Aorta (tissue), 5 donors: ENCODE measurements at places on chromosomes 3 and 15. TPM values are rescaled to one million over a fixed set of nuclear protein-coding genes. Genes with fewer than 3 reads are reported as not detected.

- no peaks in the 10 kb centered on the region for H3K36me3 ChIP-seq
- DNase-seq: no peak
- H3K4me3 ChIP-seq: no peak overlapping the region
- peaks cover under 1% of the 10 kb centered on the region for H3K27me3 ChIP-seq
Observed at GRCh38 chr3:40911264-40911663, 288.0 kb upstream of the CTNNB1 start.

DNA sequence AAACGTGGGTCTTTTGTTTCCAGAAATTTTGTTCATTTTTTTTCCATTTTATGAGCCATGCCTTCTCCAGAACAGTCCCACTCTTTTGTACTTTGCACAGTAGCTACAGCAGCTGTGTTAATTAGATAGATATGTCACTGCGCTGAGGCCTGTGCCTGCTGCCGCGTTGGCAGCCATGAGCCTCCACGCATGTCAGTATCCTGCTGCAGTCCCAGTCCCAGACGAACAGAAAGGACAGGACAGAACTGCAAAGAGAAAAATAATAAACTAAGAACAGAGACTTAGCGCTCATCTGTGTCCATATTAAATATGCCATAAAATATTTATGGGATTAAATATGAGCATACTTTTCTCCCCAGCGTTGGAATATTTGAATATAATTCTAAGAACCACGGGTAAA lies 442.4 kb upstream of the RARB start:
- no peaks in the 10 kb centered on the region for H3K4me1 ChIP-seq
- H3K27me3 ChIP-seq: no peaks in the 10 kb centered on the region
- DNase-seq: no peak

DNA sequence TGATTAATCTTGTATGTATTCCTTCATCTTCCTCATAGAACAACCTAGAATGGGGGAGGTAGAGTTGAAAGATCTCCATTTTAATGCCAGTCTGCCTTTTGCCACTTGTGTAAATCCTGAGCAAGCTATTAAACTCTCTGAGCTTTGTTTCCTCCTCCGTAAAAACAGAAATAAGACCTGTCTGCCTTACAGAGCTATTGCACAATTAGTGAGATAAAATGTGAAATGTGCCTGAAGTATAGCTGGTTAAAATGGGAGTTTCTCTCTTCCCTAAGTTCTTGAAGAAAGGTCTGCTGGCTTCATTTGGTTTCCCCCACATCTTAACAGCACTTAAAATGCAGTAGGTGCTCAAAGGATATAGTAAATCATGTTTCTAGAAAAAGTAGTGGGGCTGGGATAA lies 19.0 kb downstream of the ALDH1A2 start:
- H3K4me3 ChIP-seq: no peak overlapping the region
- H3K4me1 ChIP-seq: no peaks in the 10 kb centered on the region
- no peak overlapping the region for H3K27ac ChIP-seq
- no peak for DNase-seq

DNA sequence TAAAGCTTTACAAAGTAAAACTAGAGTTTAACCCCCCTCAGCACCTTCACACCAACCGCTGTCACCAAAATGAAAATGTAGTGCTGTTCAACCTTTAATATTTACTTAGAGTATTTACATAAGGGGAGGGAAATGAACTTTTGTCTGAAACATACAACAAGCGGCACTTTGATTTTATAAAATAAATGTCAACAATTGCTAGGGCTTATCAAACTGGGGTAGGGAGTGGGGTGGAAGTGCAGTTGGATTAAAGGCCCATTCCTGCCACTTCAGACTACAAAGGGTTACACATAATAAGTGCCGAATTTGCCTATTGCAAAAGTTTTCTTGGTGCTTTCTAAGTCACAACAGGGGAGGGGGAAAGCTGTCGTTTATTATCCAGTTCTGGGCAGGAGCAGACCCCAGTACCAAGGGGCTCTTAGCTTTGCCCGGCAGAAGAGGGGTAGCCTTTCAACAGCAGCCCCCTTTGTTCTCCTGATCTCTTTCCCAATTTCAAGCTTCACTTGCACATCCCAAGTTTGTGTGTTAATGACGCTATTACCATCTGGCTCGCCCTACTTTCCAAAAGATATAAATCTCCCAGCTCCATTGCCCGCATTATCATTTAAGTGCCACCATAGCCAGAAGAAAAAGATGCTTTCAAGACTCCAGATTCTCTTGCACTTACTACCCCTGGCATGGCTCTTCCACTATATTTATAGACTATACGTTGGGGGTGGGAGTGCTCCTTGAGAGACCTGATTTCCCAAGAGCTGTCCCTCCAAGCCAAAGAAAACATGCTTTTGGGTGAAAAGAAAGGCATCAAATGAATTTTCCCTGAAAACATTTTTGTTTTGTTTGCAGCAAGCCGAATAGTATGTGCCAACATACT lies 17.0 kb downstream of the SOX2 start:
- no peak overlapping the region for H3K4me3 ChIP-seq
- H3K27ac ChIP-seq: no peak overlapping the region
- no peaks in the 10 kb centered on the region for H3K4me1 ChIP-seq

DNA sequence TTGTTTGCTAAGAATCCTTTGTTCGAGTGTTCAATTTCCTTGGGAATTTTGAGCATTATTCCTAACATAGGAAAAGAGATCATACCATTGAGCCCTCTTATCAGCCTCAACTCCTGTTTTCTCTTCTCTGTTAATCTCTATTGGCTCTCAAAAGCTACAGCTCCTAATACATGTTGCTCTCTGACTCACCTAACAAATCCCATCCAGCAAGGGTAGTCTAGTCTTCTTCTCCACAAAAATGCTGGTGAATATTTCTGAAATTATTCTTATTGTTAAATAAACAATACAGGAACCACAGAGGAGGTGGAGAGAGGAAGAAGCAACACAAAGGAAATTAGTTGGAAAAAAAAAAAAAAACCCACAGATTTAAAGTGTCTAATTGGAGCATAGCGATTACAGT lies 325.8 kb upstream of the NAALADL2 start:
- H3K4me3 ChIP-seq: no peak overlapping the region
- DNase-seq: no peak
- H3K4me1 ChIP-seq: peaks cover 2% of the 10 kb centered on the region
- no peaks in the 10 kb centered on the region for H3K27me3 ChIP-seq
- H3K27ac ChIP-seq: no peak overlapping the region
- no peaks in the 10 kb centered on the region for H3K36me3 ChIP-seq

DNA sequence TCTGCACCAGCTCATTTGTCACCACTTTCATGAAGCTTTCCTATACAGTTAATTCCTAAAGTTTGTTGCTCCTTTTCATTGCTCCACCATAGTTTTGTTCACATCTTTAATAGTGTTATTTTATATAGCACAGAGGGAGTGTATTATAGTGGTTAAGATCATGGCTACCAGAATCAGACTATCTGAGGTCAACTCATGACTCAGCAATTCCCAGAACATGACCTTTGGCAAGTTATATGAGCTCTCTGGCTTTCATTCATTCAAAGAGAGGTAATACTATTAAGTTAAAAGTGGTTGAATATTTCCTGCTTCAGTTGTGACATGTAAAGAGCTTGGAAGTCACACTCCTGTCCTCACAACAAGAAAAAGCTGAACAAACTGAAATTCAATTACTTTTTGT lies 1073.5 kb downstream of the NAALADL2 start:
- H3K36me3 ChIP-seq: no peaks in the 10 kb centered on the region
- no peaks in the 10 kb centered on the region for H3K27me3 ChIP-seq
- no peaks in the 10 kb centered on the region for H3K4me1 ChIP-seq
- H3K27ac ChIP-seq: no peak overlapping the region

GRCh38 chr3:135992072-135992471 lies 26.5 kb downstream of the PPP2R3A start:
- no peak overlapping the region for H3K4me3 ChIP-seq
- H3K36me3 ChIP-seq: no peaks in the 10 kb centered on the region
- peaks cover 6% of the 10 kb centered on the region for H3K4me1 ChIP-seq
- DNase-seq: no peak
- no peaks in the 10 kb centered on the region for H3K27me3 ChIP-seq

GRCh38 chr3:184531626-184532280 lies 29.8 kb upstream of the EPHB3 start:
- no peaks in the 10 kb centered on the region for H3K36me3 ChIP-seq
- H3K4me3 ChIP-seq: no peak overlapping the region
- no peaks in the 10 kb centered on the region for H3K27me3 ChIP-seq
- H3K4me1 ChIP-seq: no peaks in the 10 kb centered on the region
- no peak overlapping the region for H3K27ac ChIP-seq

DNA sequence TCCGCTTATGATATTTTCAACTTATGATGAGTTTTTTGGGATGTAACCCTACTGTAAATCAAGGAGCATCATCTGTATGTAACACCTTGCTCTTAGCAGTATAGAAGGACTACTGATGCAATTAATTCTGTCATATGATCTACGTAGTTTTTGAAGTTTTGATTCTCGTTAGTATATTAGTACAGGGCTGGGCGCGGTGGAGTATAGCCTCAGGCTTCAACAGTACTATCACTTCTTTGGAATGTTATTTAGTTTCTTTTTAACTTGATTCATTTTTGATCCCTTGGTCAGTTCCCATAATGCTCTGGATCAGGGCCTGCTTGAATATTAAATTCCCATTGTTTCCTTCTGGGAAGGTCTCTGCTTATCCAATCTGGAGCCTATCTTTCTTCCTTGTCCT lies 23.9 kb upstream of the AP4E1 start:
- H3K27ac ChIP-seq: no peak overlapping the region
- H3K36me3 ChIP-seq: no peaks in the 10 kb centered on the region
- no peak overlapping the region for H3K4me3 ChIP-seq
- peaks cover 3% of the 10 kb centered on the region for H3K4me1 ChIP-seq
- no peaks in the 10 kb centered on the region for H3K27me3 ChIP-seq
- no peak for DNase-seq

DNA sequence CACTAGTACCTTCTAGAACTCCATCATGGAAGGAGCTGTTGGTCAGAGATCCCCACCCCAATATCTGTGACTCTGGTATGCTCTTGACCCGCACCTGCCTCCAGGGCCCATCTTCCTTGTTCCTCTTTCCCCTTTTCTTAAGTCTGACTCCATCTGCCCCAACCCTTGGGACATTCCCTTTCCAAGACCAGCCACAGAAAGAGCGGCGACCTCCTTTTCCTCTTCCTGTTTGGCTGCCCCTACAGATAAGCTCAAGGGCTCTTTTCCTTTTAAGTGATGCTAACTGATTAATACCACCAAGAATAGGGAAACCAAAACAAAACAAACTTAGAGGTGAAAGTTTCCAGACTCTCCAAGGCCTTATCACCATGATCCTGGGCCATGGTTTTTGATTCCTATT lies 21.9 kb upstream of the ATP8B4 start:
- no peaks in the 10 kb centered on the region for H3K27me3 ChIP-seq
- no peaks in the 10 kb centered on the region for H3K36me3 ChIP-seq

- peak; percentile 91 for DNase-seq
- H3K4me3 ChIP-seq: no peak overlapping the region
- no peaks in the 10 kb centered on the region for H3K36me3 ChIP-seq
- H3K27ac ChIP-seq: no peak overlapping the region
Observed at GRCh38 chr3:14439501-14440167, 37.2 kb downstream of the SLC6A6 start.

GRCh38 chr15:33040496-33040895 lies 154.0 kb downstream of the FMN1 start:
- no peak overlapping the region for H3K4me3 ChIP-seq
- H3K4me1 ChIP-seq: no peaks in the 10 kb centered on the region
- no peak overlapping the region for H3K27ac ChIP-seq
- no peaks in the 10 kb centered on the region for H3K27me3 ChIP-seq

- no peak for DNase-seq
- no peaks in the 10 kb centered on the region for H3K36me3 ChIP-seq
- no peaks in the 10 kb centered on the region for H3K4me1 ChIP-seq
- H3K27ac ChIP-seq: no peak overlapping the region
- H3K4me3 ChIP-seq: no peak overlapping the region
- no peaks in the 10 kb centered on the region for H3K27me3 ChIP-seq
Observed at GRCh38 chr3:149363053-149363452, 14.4 kb downstream of the TM4SF1 start.

DNA sequence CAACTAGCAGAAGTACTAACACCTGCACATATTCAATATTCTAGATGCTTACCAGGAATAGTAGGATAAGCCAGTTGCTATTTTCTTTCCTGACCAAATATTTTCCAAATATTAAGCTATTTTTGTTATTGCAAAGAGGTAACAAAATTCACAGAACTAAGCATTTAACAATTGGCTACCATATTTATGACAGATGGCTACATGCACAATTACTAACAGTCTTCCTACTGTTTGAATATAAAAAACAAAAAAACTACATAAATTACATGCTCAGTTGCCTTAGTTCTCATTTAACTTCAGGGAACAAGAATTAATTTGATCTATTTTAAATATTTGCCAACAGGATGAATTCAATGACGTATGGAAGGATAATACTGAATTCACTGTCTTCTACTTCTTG lies 36.2 kb downstream of the CFAP20DC start:
- H3K36me3 ChIP-seq: no peaks in the 10 kb centered on the region
- no peaks in the 10 kb centered on the region for H3K27me3 ChIP-seq
- no peaks in the 10 kb centered on the region for H3K4me1 ChIP-seq
- no peak for DNase-seq

GRCh38 chr3:184769382-184770170 lies 42.4 kb upstream of the VPS8 start:
- no peaks in the 10 kb centered on the region for H3K4me1 ChIP-seq
- no peak overlapping the region for H3K27ac ChIP-seq
- DNase-seq: peak; percentile 38
- no peaks in the 10 kb centered on the region for H3K27me3 ChIP-seq

DNA sequence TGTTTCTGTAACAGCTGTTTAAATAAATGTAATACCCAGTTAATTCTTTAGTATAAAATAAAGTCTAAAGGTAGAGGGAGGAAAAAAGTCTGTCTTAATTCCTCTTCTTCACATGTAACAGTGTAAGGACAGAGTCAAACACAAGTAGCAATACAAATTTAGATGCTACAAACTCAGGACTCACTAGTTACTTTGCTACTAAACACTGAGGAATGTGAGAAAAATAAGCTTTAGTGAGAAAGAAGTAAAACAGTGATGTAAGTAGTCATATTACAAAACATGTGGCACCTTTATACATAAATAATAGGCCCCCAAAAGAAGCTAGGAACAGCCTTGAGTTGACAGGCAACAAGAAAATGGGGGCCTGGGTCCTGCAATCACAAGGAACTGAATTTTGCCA lies 113.0 kb downstream of the TBC1D5 start:
- H3K27me3 ChIP-seq: no peaks in the 10 kb centered on the region
- DNase-seq: no peak
- H3K4me1 ChIP-seq: no peaks in the 10 kb centered on the region
- H3K36me3 ChIP-seq: no peaks in the 10 kb centered on the region

DNA sequence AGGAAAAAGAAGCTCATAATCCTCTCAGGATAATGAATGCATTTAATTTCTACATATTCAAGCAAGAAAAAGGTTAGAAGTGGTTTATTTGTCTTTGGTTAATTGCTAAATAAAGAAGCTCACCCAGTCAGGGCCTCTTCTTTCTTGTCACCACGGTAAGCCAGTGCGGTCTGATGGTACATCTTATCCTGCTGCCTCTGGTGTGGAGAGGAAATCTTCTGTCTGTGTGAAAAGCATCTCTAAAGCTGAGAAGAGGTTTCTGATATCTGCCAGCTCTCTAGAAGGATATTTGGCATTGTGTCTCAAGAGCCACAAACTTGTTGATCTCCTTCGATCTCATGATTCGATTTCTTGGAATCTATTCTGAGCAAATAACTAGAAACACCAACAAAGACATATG lies 144.9 kb downstream of the SV2B start:
- H3K27me3 ChIP-seq: peaks cover 3% of the 10 kb centered on the region
- no peak overlapping the region for H3K27ac ChIP-seq
- no peaks in the 10 kb centered on the region for H3K4me1 ChIP-seq
- no peak for DNase-seq
- H3K4me3 ChIP-seq: no peak overlapping the region
- H3K36me3 ChIP-seq: no peaks in the 10 kb centered on the region

LYZL4 gene
- not detected for total RNA-seq

CPN2 gene
- not detected for total RNA-seq

RPL15 gene
- 1,433 TPM for total RNA-seq

TNFSF10 gene
- total RNA-seq: 53.3 TPM

BOC gene
- total RNA-seq: 164 TPM

GASK1A gene
- 33.7 TPM for total RNA-seq
